ENCODE measurements at places on chromosomes 1 and 21. TPM values are rescaled to one million over a fixed set of nuclear protein-coding genes. Genes with fewer than 3 reads are reported as not detected.

GRCh38 chr1:150532860-150533259 lies 16.3 kb upstream of the ADAMTSL4 start:
- no peak for DNase-seq

- DNase-seq, result no peak
These were observed 490.1 kb upstream of the LRRC7 start for GRCh38 chr1:69077633-69078032.

GRCh38 chr1:14443164-14443787 lies 155.2 kb upstream of the KAZN start:
- DNase-seq, result no peak

Gene PALMD
- not detected for total RNA-seq

Gene TNNT2
- not detected for total RNA-seq
